ENCODE measurements at places on chromosomes 7 and 10.

DNA sequence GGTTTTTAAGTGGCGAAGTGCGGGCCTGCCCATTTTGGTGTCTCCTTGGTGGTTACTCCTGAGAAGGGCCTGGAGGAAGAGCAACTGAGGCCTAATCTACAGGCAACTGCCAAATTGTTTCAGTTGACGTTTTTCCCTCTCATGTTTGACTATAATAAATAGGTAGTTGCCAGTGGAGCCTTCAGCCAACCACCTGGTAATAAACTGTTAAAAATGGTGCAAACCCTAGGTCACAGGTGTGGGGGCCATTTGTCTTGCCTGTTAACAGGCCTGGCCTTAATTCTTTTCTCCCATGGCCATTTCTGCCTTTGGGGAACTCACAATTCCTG, 3.7 kb downstream of the IKZF1 start:
- no peak for DNase-seq

DNA sequence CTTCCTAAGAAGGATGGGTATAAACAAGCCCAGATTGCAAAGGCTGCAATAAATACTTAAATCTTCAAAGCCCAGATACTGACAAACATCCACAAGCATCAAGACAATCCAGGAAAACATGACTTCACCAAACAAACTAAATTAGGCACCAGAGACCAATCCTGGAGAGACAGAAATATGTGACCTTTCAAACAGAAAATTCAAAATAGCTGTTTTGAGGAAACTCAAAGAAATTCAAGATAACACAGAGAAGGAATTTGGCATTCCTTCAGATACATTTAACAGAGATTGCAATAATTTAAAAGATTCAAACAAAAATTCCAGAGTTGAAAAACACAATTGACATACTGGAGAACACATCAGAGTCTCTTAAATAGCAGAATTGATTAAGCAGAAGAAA, 23.0 kb downstream of the GSDME start:
- DNase-seq, result no peak

DNA sequence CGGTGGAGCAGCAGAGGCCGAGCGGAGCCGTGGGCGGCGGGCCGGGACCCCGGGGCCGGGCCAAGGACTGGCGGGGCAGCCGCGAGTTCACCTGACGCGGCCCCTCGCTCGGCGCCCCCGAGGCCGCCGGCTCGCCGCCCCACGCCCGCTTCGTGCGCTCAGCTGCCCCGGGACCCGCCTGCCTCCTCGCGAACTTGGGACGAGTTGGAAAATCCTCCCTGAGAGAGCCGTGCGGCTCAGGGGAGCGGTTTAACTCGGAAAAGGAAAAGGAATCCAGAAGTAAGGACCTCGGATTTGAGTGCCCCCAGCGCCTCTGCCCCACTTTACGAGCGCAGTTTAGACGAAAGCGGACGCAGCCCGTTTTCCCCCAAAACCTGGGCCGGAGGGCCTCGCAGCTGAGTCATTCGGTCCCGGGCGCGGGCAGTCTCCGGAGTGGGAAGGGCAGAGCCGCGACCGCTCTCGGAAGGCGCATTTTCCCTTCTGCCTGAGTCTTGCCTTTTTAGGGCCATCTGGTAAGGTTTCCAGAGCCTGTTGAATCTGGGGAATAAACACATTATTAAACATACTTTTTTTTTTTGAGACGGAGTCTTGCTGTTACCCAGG, 744 bp downstream of the CREM start:
- DNase-seq, result peak; percentile 27

- DNase-seq, result no peak
Observed at GRCh38 chr10:116084161-116084560, 188.8 kb downstream of the GFRA1 start.
